Astrocyte (in vitro differentiated cells and primary cell): ENCODE measurements at places on chromosomes 11 and 22. TPM values are rescaled to one million over a fixed set of nuclear protein-coding genes. Genes with fewer than 3 reads are reported as not detected.

Gene ZNRF3
- total RNA-seq, result 5.8 and 5.9 TPM in 2 replicates

Gene PDE2A
- 0.75 and 0.82 TPM in 2 replicates for total RNA-seq

Gene LINC01488
- total RNA-seq, result not detected in 2 replicates

Gene THRSP
- not detected in 2 replicates for total RNA-seq

Gene MAJIN
- not detected in 2 replicates for total RNA-seq

Gene CLMP
- total RNA-seq, result 16.0 and 26.5 TPM in 2 replicates

Gene SLC22A24
- total RNA-seq, result not detected in 2 replicates

Gene SPA17
- total RNA-seq, result 5.0 and 6.2 TPM in 2 replicates

Gene PRSS23
- 680 and 717 TPM in 2 replicates for total RNA-seq

Gene RTL10
- total RNA-seq, result 33.6 and 43.0 TPM in 2 replicates

Gene OR4D5
- not detected in 2 replicates for total RNA-seq

Gene TRIM49C
- total RNA-seq, result 0.45 TPM in 1 of 2 replicates, not detected in the other

Gene CREB3L1
- total RNA-seq, result 324 and 399 TPM in 2 replicates

Gene TPH1
- 0.24 and 0.32 TPM in 2 replicates for total RNA-seq

Gene ALDH3B1
- total RNA-seq, result 1.1 and 1.3 TPM in 2 replicates

Gene OR6A2
- 0.09 TPM in 1 of 2 replicates, not detected in the other for total RNA-seq

Gene CTSW
- total RNA-seq, result not detected in 2 replicates

Gene TRIM6
- 17.6 and 23.9 TPM in 2 replicates for total RNA-seq

Gene SLC22A6
- not detected in 2 replicates for total RNA-seq

Gene OR2AT4
- total RNA-seq, result not detected in 2 replicates

Gene CDKN1C
- total RNA-seq, result 3.8 and 7.5 TPM in 2 replicates

Gene KCNC1
- 0.05 and 0.12 TPM in 2 replicates for total RNA-seq

Gene LRFN4
- 33.7 and 35.7 TPM in 2 replicates for total RNA-seq

Gene RAG1
- 2.0 and 3.2 TPM in 2 replicates for total RNA-seq

Gene LIPT2
- 2.0 and 3.5 TPM in 2 replicates for total RNA-seq

Gene MGAT3
- total RNA-seq, result 7.9 and 9.7 TPM in 2 replicates

Gene CTTN
- total RNA-seq, result 291 and 344 TPM in 2 replicates

Gene OR8J3
- total RNA-seq, result not detected in 2 replicates

Gene NRIP3
- total RNA-seq, result 9.8 and 11.6 TPM in 2 replicates

Gene SHANK3
- total RNA-seq, result 10.1 and 10.6 TPM in 2 replicates

Gene SF3A1
- total RNA-seq, result 134 and 139 TPM in 2 replicates

Gene DAGLA
- total RNA-seq, result 5.5 and 5.6 TPM in 2 replicates

Gene POLR2F
- 129 and 149 TPM in 2 replicates for total RNA-seq

Gene RAB3IL1
- 0.91 and 1.7 TPM in 2 replicates for total RNA-seq
